Glutamatergic neuron (in vitro differentiated cells): ENCODE measurements at places on chromosomes 1 and 21. TPM values are rescaled to one million over a fixed set of nuclear protein-coding genes. Genes with fewer than 3 reads are reported as not detected.

Gene AK5
- 0.91 TPM for total RNA-seq

Gene CELA3A
- not detected for total RNA-seq

Gene TMEM39B
- 23.2 TPM for total RNA-seq

Gene PFDN2
- total RNA-seq = 83.7 TPM

Gene IL12RB2
- total RNA-seq = not detected

- no peak for DNase-seq
These were observed 42.5 kb downstream of the PTPRF start for GRCh38 chr1:43573066-43573800.

GRCh38 chr1:192506741-192507155 is 68.8 kb upstream of the RGS1 start:
- no peak for DNase-seq

DNA sequence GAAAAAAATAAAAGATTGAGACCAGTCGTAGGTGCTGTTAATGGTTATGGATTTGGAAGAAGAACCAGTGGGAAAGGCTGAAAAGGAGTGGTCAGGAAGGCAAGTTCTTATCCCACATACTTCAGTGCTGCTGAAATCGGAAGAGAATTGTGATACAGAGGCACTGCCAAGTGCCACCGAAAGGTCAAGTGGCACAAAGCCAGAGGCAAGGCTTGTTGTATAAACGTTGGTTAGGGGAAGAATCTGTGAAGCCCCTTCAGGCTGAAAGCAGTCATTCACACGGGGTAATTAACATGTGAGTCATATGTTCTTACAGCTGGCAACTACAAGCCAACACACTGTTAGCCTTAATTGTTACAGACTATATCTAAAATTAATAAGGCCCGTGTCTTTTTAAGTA is 48.8 kb downstream of the ZBTB40 start:
- DNase-seq = no peak

DNA sequence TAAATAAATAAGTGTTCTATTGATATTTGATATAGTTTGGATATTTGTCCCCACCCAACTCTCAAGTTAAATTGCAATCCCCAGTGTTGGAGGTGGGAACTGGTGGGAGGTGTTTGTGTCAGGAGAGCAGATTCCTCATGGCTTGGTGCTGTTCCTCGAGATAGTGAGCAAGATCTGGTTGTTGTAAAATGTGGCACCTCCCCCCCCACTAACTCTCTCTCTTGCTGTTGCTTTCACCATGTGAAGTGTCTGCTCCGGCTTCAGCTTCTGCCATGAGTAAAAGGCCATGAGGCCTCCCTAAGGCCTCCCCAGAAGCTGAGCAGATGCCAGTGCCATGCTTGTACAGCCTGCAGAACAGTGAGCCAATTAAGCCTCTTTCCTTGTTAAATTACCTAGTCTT is 20.8 kb downstream of the FRRS1 start:
- DNase-seq = no peak

GRCh38 chr1:47434051-47434842 is 3.6 kb upstream of the FOXD2 start:
- DNase-seq = peak; percentile 56

GRCh38 chr1:151494741-151495281 is 16.4 kb upstream of the CGN start:
- no peak for DNase-seq

- DNase-seq = no peak
These were observed 696 bp upstream of the GPATCH3 start for GRCh38 chr1:26900815-26901511.

GRCh38 chr1:4838231-4838630 is 183.8 kb downstream of the AJAP1 start:
- no peak for DNase-seq

GRCh38 chr1:55610203-55610602 is 395.0 kb upstream of the USP24 start:
- no peak for DNase-seq

DNA sequence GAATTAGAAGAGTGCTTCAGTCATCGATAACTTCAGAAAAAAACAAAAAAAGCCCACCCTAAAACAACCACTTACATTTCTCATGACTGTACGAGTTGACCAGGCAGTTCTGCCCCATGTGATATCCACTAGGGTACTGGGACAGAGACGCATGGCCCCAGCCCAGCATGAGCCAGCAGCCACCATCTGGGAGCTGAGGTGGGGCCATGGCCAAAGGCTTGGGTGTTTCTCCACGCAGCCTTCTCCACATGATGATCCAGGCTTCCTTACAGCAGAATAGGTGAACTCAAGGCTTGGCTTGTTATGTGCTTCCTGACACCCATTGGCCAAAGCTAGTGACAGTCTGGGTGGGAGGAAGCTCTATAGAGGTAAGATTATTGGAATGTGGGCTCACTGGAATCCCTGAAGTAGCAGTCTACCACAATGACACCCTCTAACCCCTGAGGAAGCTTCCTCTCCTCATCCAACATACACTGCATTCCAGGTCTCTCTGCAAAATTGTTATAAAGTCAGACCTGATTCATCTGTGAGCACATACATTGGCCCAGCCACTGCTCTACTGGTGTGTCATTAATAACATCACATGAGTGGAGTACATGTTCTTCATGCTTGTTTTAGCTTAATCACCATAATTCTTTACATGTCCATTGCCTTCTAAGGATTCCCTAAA is 66.3 kb upstream of the NTPCR start:
- DNase-seq = no peak

DNA sequence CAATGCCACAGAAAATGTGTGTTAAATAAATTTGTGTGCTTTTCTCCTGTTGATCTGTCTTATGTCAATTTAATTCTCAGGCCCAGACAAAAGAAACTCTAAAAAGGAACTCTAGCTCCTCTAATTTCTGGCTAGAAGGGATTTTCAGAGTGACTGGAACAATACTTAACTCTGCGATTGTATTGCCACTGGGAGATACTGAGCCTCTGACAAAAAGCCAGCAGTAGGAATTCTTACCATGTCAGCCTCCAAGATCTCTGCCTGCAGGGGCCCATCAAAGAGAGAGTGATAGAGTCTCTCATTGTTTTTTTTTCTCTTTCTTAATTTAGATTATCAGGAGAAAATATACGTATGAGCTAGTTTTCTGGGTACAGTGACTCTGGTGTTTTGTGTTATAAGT is 1165.7 kb downstream of the BRINP3 start:
- DNase-seq = no peak
